Activated T-helper 1 cell treated with Interleukin-2 at 50 U/mL for 16 hours (primary cell): ENCODE measurements at places on chromosomes 2 and 18.

DNA sequence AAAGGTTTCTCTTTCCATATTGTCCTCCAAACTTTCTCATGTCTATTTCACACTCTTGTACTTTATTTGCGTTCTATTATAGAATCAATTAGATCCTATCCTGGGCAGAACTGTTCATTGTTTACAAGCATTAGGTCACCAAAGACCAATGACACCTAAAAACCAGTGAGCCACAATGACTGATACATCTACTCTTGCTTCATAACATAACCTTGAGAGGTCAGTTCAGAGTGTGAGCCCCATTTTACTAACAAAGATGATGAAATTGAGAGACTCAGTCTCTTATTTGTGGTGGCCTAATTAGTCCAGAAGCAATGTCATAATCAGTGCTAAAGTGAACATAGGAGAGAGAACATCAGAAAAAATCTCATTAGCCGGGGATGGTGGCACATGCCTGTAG, 248.9 kb upstream of the RBBP8 start:
- DNase-seq: no peak

- DNase-seq: no peak
These were observed 3.7 kb upstream of the KIF1A start for GRCh38 chr2:240823449-240824336.

DNA sequence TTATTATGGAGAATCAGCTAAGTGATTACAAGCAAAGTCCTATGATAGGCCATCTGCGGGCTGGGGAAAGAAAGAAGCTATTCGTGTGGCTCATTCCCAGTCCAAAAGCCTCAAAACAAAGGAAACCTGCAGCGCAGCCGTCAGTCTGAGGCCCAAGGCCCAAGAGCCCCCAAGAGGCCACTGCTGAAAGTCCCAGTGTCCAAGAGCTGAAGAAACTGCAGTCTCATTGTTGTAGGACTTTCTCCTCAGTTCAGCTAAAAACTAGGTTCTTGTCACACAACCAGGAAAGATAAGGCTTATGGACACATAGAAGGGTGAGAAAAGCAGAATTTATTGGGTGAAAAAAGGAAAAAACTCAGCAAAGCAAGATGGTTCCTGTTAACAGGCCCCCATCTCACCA, 143.2 kb downstream of the RHBDD1 start:
- DNase-seq: no peak

- no peak for DNase-seq
These were observed 37.5 kb downstream of the FBXO11 start for GRCh38 chr2:47868611-47869352.

- DNase-seq: no peak
These were observed 11.4 kb upstream of the LRATD1 start for GRCh38 chr2:14621114-14621513.

DNA sequence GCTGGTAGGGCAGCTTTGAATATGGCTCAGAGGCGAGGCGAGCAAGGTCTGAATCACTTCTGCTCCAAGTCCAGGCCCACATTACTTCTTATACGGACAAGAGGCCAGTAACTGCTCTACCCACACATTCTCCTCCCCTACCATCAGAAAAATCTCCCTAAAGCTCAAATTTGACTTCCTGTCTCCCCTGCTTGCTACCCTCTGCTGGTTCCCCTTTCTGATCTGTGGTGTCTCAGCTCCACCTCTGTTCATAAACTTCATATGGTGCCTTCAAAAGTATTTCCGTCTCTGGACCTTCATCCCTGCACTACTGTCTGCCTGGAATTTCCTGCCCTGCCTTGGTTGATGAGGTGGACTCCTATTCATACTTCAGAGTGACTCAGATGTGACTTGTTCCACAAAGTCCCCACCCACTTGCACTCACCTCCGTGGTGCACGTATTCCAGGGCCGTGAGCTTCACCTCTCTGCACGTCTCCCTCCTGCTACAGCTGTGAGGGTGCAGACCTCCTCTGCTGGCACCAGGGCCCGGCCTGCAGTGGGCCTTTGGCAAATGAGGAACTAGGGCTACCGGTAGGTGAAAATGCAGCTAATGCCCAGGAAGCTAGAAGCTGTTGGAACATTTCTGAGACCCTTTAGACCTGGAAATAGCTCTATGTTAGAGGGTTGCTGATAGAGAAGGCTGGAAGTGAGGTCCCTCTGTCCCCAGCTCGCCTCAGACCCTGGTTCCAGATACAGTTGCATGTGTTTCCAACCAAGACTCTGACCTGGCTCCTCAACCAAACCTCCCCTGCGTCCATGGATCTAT, 24.6 kb upstream of the KCMF1 start:
- DNase-seq: peak; percentile 24
